ENCODE measurements at places on chromosomes 3 and 15.

GRCh38 chr3:105523501-105523900 lies 156.8 kb downstream of the ALCAM start:
- DNase-seq = no peak

DNA sequence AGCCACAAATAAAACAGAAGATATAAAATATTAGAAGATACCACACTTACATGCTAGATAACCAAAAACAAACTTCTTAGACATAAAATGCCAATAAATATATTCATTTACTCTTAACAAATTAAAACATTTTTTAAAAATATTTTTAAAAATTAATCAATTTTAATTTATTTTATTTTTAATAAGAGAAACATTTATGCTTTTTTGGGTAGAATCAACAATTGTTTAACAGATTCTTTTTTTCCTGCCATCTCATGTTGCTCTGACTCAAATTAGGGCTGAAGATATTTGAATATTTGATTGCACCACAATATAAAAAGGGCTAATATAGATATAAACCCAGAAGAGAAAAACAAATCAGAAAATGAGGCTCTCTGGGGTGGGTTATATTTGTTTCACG lies 172.6 kb downstream of the GOLGA6L6 start:
- no peak for DNase-seq

- DNase-seq = no peak
Measured at GRCh38 chr15:29142129-29142747, 127.4 kb downstream of the NSMCE3 start.

DNA sequence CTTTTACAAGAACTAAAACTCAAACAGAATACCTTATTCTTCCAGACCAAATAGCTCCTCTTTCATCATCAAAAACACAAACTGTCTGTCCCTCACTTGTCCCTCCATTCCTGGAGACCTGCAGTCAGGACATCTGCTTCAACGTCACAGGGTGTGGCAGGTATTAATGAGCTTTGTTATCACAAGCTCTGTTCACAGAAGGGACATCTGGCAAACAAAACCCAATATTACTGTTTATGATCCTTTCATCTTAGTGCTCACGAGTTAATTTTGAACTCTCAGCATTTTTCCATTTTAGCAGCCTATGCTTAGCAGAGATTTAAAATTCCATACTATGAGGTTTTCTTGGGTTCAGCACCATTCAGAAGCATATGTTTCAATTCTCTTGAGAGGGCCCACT lies 32.9 kb downstream of the AP3S2 start:
- DNase-seq = no peak

- DNase-seq = no peak
Measured at GRCh38 chr3:146561879-146562278, 17.5 kb upstream of the PLSCR1 start.
